ENCODE measurements at places on chromosomes 13 and 19.

- no peak for DNase-seq
These were observed 67.8 kb downstream of the RASA3 start for GRCh38 chr13:114064450-114065140.

GRCh38 chr19:53912653-53913052 lies 3.6 kb downstream of the CACNG7 start:
- DNase-seq: peak; percentile 9

DNA sequence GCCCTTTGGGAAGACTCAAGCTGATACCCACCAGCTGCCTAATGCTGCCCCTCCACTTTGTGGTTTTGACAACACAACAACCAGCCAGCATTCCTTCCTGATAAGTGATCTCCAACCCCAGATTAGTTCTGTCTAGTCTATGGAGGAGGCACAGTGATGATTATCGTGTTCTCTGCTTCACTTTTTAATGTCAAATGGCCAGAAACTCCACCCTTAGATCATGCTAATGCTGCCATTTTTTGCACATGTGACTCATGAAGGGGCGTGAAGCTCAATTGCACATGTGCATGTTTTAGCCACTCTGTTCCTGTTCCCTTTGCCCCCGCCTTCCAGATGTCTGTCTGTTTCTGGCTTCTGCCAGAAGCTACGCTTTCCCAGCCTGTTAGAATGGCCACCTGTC lies 199.8 kb downstream of the COG6 start:
- no peak for DNase-seq

DNA sequence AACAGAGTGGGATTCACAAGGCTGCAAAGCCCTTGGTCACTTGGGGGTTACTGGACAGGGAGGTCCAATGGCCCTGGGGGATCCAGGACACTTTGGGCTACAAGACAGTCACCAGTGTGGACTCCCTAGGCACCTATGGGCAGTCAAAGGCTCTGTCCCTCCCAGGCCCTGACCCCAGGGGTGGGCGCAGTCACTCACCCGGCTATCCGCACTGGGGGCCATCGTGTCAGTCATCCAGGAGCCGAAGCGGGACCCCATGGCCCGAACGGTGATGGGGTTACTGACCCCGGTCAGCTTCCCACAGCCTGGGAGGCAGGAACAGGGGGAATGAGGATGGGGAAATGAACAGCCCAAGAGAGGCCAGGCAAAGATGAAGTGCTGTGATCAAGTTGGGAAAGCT lies 21.5 kb downstream of the PIN1 start:
- no peak for DNase-seq

GRCh38 chr13:32545083-32545482 lies 6.5 kb upstream of the N4BP2L2 start:
- DNase-seq: no peak

- peak; percentile 39 for DNase-seq
These were observed at the start of gene BTBD2 for GRCh38 chr19:2015608-2015950. TSS of gene BTBD2 (minus strand) at chr19:2015714. CDS start at chr19:2015703, 11 bp downstream.
